ENCODE measurements at places on chromosomes 2 and 18.

GRCh38 chr2:190860985-190861680 lies 19.5 kb upstream of the GLS start:
- DNase-seq: no peak

DNA sequence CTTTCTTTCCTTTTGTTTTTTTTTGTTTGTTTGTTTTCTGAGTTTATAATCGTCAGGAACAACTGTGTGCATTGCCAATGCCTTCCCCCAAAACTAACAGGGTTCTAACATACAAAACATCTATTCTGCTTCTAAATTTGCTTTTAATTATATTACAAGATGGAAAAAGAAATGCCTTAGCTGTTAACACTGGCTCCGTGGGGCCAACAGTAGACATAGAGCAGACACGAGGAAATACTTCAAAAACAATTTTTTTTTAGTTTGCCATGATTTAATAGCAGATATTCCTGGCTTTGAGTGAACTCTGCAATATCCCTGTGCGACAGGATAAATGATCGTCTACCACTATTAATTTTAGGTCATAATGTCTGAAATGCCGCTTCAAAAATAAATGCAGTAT lies 153.3 kb upstream of the HNRNPA3 start:
- DNase-seq: no peak

DNA sequence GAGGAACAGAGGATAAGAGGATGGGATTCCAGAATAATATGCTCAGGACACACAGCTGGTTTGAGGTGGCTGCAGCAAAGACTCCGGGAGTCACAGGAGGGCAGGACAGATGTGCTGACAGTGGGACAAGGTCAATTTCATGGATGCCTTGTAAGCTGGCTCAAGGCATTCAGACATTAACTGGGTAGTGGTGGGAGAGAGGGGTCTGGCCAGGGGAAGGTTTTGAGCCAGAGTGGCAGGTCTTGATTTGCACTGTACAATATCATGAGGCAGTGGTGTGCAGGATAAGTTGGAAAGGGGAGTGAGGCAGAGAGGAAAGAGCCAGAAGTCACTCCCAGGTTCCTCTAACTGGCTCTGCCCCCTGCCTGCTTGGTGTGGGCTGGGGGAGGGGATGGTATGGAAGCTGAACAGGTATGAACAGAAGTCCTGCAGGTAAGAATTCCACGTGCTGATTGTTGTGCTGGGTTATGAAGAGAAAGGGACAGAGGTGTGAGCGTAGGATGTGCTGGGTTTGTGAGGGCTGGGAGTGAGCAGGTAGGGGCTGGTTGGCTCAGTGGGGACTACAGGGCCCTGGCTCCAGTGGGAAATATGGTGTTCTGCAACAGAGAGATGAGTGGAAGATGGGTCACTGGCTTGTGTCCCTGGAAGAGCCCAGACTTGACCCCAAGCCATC lies 141.7 kb upstream of the COPS8 start:
- DNase-seq: no peak

GRCh38 chr2:2102866-2103653 lies 228.0 kb downstream of the MYT1L start:
- no peak for DNase-seq
